ENCODE measurements at places on chromosomes 3 and 15.

- DNase-seq: peak; percentile 81
These were observed 276.0 kb downstream of the GBE1 start for GRCh38 chr3:81485444-81485865.

DNA sequence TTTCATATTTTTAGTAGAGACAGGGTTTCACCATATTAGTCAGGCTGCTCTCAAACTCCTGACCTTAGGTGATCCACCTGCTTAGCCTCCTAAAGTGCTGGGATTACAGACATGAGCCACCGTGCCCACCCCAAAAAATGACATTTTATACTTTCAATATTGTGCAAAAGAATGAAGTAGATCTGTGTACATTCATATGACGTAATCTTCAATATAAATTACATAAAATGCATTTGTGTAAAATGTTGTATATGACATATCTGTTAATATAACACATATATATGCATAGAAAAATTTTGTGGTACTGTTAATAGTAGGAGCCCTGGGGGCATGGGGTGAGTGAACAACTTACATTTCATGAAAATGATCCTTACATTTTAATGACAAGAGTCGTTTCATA lies 71.7 kb downstream of the RYR3 start:
- no peak for DNase-seq

- DNase-seq: no peak
These were observed 344.6 kb upstream of the DCBLD2 start for GRCh38 chr3:99246010-99246654.

DNA sequence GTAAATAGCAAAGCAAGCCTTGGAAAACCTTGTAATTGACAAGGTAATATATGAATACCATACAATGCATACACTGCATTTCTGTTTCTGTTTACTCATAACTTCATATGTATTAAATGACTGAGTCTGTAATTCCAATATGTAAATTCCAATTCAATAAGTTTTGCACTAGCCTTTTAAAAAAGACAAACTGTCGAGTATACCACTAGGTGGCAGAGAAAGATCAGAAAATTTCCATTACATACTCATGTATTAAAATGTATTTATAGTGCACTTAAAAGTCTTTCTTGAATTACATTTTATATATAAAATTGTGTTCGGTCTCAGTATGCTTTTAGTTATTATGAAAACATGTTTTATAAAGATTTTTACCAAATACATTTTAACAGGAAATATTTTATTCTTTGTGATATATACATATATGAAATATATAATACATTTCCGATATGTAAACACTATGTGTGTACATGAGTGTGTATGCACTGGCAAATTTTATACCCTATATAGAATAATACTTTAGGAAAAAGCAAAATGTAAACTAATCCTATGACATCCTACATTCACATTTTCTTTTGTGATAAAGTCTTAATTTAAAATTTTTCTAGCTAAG lies 216.8 kb downstream of the VGLL3 start:
- DNase-seq: peak; percentile 23

GRCh38 chr15:31727612-31728011 lies 302.7 kb upstream of the CHRNA7 start:
- DNase-seq: no peak

DNA sequence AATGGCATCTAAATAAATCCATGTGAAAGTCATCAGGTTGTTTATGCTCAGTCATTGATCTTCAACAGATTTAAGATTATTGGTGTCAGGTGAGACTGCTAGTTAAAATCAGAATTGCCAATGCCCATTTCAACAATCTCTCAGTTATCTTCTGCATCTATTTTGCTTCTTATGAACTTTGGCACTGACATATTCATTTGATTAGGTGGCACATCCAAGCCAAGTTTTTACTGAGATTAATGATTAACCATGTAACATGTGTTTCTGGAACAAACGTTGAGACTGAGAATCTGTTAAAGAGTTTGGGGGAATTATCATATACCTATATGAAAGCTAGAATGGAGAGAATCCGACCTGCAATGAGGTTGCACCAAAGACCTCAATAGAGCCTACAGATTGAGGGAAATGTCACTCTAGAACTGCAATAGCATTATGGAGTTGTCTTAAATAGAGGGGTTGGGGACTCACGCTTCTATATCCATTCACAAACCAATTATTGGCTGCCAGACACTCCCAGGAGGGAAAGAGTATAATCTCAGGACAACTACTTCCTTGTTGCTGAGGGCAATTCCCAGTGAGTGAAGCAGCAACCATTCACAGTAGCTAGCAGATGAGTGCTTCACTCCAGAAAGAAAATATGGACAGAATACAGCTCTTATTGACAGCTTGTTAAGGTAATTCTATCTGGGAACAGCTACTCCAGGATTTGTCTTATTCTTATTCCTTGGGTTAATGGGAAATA lies 891.3 kb downstream of the SQOR start:
- DNase-seq: no peak

DNA sequence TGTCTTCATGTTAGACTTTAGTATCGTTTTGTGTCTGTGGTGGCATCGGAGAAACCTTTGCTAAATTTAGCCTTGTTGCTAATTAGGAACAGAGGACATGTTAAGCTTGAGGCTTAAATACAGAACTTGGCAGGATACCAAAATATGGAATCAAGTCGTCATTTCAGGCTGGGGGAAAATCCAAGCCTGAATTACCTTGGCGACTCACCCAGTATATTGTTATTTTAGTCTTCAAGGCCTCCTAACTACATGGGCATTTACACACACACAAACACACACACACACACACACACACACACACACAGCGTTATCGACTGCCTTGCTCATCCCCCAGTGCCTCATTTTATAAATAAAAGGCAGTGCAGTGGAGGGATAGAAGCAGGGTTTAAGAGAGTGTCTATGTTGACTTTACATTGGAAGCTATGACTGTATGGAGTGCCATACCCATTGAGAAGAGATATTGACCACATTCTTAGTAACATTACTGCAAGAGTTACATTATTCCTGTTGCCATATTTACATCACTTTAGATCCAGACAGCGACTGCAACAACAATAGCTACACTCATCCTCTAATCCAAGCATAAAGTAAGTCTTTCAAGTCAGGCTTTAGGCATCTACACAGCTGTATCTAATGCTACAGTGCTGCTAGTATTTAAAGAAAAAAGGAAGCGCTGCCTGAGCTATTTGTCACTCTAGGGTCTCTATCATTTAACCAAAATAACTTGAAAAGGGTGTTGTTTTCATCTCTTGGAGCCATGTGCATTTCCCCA lies 210.8 kb upstream of the SEMA6D start:
- DNase-seq: peak; percentile 55

DNA sequence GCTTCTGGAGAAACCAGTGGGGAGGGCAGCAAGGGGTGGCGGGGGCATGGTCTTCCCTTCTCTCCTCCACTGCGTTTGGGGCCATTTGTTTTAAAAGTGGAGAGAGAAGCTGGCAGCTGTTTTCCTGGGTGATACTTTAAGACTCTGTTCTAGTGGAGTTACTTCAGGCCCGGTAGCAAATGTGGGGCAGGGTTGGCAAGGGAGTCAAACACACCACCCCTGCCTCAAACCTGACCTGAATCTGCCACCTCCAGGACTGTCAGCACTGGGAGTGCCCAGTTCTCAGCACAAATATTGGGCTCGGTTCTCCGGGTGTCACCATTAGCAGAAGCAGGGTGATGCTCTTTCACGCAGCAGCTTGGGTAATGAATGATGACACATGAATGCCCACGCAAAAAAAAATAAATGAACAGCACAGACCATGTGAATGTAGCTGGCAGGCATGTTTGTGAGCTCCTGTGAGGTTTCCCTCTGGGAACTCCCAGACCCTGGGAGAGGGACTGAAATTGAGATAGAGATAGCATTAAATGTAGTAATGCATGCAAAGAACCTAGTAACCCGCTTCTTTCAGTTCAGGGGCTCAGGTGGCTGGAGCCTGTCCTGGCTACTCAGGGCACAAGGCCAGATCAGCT lies 424.0 kb downstream of the MCTP2 start:
- no peak for DNase-seq

- no peak for DNase-seq
These were observed 34.6 kb downstream of the CDIN1 start for GRCh38 chr15:36614016-36614415.

DNA sequence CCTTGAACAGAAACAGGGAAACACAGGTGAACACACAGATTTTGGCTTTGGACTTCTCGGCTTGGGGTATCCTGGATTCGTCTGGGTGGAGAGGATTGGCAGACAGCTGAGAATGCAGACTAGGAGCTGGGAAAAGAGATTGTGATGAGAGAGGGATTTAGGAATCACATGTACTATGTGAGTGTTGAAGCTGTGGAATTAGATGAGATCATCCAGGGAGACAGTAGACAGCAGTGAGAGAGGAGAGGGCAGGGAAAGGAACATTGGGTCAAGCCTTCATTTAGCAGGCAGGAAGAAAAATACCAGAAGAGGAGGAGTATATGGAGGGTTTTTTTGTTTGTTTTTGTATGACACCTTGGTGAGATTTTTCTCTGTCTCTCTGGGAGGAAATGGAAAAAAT lies 262.1 kb upstream of the TBL1XR1 start:
- DNase-seq: peak; percentile 56

DNA sequence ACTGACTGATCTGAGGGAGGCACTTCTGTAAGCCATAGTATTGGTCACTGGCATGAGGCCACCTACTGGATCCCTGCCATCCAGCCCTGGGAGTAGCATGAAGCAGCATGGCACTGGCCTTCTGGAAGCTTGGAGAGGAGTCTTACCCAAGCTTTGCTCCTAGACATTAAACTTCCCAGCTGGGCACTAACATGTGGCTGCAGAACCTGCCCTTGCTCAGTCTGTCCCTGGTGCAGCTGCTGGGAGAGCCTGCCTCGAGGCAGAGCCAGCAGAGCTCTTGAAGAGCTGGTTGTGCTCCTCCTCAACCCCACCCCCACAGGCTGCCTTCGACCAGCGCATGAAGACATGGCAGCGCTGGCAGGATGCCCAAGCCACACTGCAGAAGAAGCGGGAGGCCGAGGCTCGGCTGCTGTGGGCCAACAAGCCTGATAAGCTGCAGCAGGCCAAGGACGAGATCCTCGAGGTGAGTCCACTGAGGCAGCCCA lies 17.1 kb upstream of the SNX22 start:
- DNase-seq: peak; percentile 12

DNA sequence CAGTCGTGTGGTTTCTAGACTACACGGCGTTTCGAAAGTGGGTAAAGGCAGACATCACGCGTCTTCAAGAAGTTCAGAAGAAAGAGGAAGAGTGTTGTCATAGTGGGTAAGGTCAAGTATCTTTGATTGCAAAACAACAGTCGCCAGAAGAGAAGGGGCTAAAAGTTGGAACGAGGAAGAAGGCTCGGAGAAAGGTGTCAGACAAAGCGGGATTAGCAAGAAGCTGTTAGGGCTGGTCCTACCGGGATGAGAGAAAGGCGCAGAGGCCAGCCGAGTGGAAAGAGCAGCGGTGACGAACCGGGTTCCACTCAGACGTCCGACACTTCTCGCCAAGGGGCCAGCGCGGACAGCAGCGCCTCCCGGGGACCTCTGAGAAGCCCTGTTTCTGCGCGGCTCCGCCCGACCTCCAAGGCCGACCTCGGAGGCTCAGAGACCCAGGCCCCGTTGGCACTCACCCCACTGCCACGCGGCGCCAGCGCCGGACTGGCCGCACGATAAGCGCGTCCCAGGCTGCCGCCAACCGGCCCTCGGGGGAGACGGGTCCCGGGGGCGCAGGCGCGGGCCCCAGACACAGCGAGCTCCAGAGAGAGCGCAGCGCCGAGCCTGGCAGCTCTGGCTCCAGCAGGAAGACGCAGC lies 436 bp downstream of the ADPGK start:
- DNase-seq: peak; percentile 20

DNA sequence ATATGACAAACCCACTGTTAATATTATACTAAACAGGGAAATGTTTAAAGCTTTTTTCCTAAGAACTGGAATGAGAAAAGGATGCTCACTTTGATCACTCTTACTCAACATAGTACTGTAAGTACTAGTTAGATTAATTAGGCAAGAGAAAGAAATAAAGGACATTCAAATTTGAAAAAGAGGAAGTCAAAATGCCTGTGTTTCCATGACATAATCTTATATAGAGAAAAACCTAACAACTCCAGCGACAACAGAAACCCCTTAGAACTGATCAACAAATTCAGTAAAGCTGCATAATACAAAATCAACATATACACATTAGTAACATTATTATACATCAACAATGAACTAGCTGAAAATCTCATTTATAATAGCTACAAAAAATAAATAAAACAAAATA lies 200.6 kb upstream of the ROBO1 start:
- no peak for DNase-seq

DNA sequence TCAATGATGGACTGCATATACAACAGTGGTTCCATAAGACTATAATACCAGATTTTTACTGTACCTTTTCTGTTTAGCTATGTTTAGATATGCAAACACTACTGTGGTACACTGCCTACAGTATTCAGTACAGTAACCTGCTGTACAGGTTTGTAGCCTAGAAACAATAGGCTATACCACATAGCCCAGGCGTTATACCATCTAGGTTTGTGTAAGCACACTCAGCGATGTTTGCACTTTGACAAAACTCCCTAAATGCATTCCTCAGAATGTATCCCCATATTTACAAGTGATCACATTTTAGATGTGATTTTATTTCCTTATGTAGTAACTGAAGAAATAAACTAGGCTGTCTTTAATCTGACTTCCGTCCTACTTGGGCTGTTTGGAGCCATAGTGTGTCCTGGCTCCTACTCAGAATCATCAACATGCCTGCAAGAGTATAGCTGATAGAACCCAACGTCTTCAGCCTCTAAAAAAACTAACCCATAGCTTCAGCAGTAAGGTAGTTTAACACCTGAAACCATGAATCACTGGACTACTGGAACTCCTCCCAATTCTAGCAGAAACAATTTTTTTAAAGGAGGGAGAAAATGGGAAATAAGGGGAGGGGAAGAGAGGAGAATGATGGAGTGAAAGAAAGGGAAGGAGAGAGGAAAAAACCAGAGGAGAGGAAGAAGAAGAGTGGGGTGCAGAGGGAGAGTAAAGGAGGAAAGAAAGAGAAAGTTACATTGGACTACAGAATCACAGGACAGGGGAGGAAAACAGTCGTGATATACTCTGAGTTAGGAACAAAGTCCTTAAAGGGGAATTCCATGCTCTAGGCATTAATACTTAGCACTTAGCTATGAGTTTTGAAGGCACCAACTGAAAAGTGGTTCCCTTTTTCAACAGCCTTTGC lies 67.7 kb upstream of the PLXND1 start:
- DNase-seq: no peak

DNA sequence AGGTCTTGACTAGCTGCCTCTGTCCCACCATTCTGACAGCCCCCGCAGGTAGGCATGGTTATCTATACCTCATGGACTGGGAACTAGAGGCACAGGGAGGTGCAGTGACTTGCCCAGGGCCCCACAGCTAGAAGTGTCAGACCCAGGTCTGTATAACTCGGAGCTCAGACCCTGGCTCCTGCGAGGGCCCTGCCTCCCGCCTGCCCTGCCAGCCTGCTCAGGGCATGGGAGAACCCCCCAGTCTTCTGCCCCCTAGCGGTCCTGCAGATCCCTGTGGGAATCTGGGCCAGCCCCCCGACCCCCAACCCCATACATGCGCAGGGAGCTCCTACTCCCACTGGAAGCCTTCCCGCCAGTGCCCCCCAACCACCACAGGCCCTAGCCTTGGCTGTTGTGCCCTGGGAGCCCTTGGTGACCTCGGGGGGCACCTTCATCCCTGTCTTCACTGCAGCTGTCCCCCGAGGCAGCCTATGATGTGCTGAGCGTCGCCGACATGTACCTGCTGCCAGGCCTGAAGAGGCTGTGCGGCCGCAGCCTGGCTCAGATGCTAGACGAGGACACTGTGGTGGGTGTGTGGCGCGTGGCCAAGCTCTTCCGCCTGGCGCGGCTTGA lies 6.9 kb downstream of the ABTB1 start:
- no peak for DNase-seq
